ENCODE measurements at places on chromosomes 7 and 10.

DNA sequence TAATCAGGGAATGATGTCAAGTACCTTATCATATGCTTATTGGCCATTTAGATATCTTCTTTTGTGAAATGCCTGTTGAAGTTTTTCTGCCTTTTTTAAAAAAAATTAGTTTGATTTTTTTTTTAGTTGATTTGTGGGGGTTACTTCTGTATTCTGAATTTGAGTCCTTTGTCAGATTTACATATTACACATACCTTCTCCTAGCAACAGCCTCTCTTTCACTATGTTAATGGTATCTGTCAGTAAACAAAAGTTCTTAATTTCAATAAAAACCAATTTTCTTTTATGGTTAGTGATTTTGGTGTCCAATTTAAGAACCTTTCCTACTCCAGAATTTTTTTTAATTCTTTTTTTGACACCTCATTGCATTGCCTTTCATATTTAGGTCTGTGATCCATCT lies 52.0 kb downstream of the CSGALNACT2 start:
- no peak for DNase-seq

DNA sequence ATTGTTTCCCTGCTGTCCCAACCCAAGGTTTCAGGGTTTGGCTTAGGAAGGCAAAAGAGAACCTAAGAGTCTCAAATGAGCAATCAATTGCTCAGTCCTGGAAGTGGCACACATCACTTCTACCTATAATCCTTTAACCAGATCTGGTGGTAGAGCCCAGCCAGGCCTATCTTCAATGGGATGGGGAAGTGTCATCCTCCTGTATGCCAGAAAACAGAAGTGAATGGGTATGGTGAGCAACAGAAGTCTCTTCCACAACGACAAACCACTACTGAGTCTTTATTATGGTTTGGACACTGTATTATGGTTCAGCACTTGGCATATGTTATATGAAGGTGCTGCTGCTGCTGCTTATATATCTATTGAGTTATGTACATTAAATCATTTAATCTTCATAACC lies 3.0 kb upstream of the AKR1B1 start:
- DNase-seq = no peak

DNA sequence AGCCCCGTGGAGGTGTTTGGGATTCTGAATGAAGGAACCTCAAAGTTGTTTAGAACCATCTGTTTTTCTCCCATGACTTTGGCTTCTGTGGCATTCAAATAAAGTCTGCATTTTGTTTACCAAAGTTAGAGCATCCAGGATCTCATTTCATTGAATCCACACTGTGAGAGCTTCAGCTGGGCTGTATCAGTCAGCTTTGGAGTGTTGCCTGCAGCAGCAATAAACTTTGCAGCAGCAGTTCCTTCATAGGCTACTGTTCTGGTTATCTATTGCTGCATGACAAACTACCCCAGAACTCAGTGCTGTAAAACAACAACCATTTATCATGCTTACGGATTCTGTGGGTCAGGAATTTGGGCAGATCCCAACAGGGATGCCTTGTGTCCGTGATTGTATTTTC lies 1575.2 kb upstream of the LRRTM3 start:
- DNase-seq = no peak

- no peak for DNase-seq
Observed at GRCh38 chr10:110516815-110517492, 19.2 kb downstream of the DUSP5 start.

GRCh38 chr10:22674573-22674930 lies 39.8 kb downstream of the PIP4K2A start:
- no peak for DNase-seq

DNA sequence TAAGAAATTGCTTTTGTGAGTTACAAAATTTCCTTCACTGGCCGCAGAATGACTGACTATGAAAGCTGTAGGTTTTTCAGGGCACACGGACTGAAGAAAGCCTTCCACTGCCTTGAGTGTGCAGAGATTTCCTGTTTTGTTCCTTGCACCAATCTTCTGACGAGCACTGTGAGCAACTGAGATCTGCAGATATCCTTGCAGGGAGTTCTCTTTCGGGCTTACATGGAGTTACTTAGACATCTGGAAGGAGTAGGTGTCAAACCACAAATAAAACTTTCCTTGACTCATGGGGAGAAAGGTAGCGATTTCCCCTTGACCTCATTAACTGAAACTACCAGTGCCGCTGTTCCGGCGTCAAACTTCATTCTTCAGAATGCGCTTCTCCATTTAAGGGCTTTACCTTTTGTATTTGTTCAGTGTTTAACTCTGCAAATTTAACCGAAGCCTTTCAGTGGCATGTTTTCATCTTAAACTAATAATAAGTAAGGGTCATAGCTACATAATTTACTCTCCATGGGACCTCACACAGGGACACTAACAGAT lies 1175.3 kb downstream of the GATA3 start:
- DNase-seq = no peak

- DNase-seq = peak; percentile 59
Observed at GRCh38 chr10:28624351-28624750, 53.0 kb upstream of the BAMBI start.

DNA sequence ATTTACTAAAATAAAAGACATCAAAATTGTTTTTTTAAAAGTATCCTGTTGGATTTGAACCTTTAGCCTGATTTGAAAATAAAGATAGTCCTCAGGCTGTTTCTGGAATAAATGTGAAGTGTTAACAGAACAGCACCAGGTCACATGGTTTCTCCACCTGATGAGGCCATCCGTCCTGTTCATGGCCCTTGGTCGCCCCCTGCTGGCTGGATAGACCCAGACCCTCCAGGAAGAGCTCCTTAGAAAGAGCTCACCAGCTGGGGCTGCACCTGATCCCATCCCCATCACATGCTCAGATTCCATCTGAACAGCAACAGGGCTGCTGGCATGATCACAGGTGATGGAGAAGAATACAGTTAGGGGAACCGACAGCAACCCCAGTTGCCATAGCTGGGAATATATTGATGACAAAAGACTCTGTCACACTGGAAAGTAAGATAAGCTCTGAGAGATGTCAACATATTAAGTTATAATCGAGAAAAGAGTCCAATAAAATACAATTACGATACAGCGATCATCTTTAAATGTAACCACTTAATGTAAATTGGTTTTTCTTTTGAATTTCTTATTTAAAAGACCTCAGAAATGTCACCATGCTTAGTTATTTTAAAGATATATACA lies 4.8 kb downstream of the OR2A14 start:
- DNase-seq = peak; percentile 91

DNA sequence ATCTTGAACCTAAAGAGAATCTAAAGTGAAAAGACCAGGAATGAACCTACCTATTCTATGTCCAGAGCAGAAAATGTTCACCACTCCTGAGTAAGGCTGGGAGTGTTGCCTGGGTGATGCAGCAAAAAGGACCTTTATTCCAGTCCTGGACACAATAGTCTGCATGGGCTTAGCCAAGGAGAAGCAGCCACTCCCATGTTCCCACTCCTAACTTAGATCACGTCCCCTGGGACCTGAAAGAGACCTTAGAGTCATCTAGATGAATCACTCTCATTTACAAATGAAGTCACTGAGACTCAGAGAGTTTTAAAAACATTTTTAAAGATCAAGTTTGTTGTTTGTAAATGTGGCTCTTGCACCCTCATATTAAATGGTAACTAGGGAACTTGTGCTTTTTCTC lies 763.4 kb downstream of the KCNMA1 start:
- DNase-seq = no peak

DNA sequence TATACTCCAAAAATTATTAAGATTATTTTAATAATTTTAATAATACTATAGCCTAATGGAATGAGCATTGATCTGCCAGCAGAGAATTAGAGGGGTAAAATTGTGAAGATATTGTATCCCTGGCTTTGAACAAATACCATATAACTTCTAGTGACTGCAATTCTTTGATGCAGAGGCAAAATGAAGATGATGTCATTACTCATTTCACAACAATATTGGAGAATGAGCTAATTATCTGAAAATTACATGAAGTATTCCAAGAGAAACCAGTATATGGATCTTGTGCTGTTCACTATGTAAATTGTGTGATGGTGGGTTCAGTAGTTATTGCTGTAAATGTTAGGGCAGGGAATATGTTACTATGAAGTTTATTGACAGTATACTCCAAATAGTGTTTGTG lies 80.2 kb downstream of the CFTR start:
- no peak for DNase-seq

GRCh38 chr10:20443094-20443493 lies 454.0 kb downstream of the NEBL start:
- no peak for DNase-seq

DNA sequence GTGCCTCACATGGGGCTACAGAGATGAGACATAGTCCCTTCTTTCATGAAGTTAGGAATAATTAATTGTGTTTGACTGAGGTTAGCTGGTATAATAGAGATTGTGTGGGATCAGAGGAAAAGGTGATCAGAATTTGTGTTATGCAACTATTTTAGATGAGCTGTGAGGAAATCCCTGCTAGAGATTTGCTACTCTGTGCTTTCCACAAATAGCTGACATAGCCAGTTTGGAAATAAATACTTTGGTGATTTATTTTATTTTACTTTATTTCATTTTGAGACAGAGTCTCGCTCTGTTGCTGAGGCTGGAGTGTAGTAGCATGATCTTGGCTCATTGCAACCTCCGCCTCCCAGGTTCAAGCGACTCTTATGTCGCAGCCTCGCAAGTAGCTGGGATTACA lies 32.3 kb downstream of the ST7 start:
- no peak for DNase-seq

GRCh38 chr10:104559935-104560334 lies 81.2 kb upstream of the SORCS3 start:
- DNase-seq = no peak

DNA sequence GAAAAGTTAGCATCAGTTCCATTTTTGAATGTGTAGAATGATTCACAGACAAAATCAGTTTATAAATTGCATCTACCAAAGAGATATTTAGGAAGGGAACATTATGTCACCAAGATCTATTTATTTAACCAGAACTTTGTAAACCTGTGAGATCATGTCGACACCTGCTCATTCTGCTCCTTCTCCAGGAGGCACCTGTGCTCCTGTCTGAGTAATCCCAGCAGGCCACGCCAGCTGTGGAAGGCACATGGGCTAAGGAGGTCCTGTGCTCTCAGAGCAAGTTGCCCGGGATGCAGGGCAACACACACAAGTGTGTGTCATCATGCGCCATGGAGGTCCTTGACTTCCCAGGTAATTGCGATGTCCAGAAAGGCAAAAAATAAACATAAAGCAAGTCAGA lies 45.5 kb upstream of the ADARB2 start:
- DNase-seq = no peak

DNA sequence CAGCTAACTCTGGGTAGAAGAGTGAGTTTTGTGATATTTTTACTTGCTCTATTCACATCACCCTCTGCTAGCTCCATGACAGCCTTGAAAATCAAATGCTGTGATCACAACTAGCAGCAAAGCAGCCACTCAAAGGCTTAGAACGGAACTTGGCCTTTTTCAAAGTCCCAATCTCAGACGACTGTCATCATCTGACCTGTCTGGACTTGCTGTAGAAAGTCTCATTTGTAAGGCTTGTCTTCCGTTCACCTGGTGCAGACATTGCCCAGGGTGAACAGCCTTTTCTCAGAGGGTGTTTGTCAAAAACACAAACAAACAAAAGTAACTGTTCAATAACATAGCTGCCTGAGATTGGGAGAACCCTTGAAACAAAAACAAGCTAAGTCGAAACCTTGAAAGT lies 458.9 kb upstream of the ADARB2 start:
- DNase-seq = no peak

DNA sequence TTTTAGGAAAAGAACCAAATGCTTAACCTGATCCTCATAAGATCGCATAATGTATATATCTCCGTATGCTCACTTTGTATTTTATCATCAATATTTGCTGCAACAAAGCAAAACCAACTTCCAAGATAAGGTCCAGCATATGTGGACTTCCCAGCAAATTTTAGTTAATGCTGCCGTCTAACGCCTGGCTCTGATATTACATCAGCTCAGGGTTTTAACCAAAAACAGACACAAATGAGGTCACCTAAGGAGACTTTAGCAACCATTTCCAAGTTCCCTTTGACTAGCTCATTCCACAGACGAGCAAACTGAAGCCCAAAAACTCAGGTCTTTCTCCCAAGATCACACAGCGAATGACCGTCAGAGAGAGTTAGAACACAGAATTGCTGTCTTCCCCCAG lies 59.4 kb upstream of the UCN3 start:
- DNase-seq = no peak

- no peak for DNase-seq
Observed at GRCh38 chr7:47786557-47787248, 161.6 kb downstream of the PKD1L1 start.

GRCh38 chr7:129279757-129280156 lies 54.9 kb downstream of the AHCYL2 start:
- no peak for DNase-seq

DNA sequence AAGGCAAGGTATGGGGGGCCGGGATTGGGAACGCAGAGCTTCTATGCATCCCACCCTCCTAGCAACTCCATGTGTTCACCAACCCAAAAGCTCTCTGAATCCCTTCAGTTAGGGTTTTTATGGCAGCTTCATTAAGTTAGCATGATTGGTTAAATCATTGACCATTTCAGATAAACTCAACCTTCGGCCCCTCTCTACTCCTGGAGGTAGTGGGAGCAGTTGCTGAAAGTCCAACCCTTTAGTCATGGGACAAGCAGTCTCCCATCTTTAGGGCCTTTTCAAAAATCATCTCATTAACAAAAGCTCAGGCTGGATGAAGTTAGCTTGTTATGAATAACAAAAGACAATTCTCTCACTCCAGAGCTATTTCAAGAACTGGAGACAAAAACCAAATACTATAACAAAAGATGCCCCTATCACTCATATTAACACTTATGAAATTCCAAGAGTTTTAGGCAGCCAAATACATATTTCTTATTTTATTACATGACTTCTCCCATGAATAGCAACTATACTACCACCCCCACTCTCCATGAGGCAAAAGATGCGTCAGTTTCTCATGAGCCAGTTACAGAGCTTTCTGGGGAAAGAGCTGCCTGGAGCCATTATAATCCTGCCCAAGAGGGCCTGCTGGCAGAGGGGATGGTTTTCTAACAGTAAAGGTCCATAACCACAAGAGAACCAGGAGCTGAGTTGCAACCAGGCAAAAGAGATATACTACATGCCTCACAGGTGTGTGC lies 44.6 kb downstream of the SLC16A12 start:
- no peak for DNase-seq
